ENCODE measurements at places on chromosomes 7 and 10.

DNA sequence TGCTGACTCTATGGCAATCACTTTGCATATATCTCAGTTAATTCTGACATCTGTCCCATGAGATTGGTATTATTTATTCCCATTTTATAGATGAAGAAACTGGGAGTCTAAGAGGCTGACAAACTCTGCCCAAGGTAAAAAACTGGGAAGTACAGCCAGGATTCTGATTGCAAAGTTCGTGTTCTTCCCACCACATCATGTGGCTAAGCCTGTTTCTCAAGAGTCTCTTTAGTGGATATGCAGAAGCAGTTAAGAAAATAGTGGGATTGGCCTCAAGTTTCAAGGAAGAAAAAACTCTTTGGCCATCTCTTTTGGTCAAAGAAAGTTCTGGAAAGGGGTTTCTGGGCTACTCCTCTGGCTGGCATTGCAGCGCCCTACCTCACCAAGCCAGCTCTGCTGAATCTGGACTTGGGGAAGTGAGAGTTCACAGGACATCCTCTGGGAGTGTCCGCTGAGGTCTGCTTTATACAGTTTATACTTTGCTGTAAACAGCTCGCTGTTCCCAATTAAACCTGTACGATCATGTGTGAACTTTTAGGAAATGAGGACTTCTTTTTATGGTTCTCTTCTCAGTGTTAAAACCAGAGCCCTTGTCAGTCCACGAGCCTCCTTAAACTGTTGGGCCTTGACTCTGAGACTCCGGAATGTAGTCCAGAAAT is 12.2 kb upstream of the BMPR1A start:
- DNase-seq = no peak

DNA sequence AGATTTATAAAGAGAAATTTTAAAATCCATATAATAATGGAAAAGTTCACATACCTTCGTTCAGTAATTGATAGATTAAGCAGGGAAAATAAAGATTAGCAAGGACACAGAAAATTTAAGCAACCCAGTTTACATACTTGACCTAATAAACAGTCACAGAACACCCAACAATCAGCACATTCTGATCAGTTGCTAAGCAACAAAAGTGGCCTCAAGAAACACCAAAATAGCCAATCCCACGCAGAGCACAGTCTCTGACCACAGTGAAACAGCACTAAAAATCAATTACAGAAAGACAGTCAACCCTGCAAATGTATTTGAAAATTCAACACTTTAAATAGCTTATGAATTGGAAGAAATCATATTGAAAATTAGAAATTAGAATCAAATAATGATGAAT is 39.3 kb upstream of the DRGX start:
- no peak for DNase-seq

- DNase-seq = no peak
Measured at GRCh38 chr10:62054830-62055229, 153.3 kb downstream of the ARID5B start.

- DNase-seq = no peak
Measured at GRCh38 chr10:571688-572451, 117.6 kb downstream of the DIP2C start.

- no peak for DNase-seq
Measured at GRCh38 chr10:44807451-44807850, 103.7 kb upstream of the TMEM72 start.

All from stimulated activated CD4-positive, alpha-beta T cell treated with anti-CD3 and anti-CD28 coated beads, TNF-alpha, amount 100 ng/mL, for 4 hours (primary cell).